ENCODE measurements at places on chromosomes 13 and 19.

DNA sequence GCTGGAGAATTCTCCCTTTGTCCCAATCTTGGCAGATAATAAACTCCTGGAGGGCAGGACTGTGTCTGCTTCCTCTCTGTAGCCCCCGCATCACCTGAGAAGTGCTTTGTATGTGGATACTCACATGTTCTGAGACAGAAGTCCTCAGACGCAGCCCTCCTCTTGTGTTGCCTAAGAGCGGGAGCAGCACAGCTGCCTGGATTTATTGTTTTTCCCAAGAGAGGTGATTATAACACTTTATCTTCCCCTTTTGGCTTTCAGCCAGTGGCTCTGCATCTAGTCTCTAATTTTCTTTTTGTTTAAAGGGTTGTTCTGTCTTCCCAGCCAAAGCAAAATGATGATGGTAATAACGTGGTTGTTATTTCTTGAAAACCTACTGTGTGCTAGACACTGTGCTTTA is 36.1 kb downstream of the OLFM4 start:
- no peak for DNase-seq

DNA sequence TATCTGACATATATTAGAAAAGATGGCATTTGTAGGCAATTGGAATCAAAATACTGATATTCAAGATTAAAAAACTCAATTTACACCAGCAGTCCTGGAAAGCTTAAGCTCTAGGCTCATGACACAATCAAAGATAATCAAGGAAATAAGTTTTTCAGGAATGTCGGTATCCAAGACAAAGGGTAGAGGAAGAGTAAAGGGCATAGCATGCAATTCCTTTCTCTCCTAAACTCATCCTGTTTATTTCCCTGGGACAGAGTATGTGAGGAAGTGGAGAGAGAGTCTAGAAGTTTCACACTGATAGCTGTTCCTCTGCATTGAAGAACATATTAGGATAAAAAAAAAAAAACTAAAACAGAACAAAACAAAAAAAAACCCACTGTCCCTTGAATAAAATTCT is 2452.1 kb downstream of the PCDH9 start:
- DNase-seq = no peak

DNA sequence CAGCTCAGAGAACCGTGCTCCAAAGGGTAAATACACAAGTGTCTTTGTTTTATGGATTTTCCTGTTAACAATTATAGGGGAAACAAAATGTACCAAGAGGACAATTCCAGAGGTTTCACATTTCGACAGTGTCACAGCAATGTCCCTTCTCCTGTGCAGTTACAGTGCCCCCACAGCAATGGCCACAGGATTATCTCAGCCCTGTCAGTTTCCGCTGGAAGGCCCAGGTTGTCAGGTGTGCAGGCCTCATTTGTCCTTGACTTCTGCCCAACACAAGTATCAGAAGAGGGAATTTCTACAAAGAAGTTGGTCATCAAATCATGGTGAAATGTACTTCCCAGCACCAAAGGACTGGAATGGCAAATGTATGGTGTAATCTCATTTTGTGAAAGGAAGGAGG is 11.2 kb upstream of the N4BP2L2 start:
- DNase-seq = no peak

DNA sequence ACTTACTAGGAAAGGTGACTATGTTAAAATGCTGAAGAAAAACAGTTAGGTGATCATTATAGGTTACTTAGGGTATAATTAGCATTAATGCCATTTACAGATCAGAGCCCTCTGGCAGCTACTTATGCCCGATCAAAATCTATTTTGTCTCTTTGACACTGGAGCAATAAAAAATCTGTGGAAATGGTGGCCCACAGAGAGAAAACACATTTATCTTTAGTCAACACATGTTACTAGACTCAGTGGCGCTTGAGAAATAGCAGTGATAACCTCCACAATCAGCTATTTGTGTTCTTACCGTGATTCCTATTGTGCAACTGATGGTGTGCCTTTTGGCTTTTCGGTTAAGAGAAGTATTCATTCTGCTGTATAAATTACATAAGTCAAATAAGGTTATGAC is 1519.6 kb downstream of the PCDH9 start:
- no peak for DNase-seq

DNA sequence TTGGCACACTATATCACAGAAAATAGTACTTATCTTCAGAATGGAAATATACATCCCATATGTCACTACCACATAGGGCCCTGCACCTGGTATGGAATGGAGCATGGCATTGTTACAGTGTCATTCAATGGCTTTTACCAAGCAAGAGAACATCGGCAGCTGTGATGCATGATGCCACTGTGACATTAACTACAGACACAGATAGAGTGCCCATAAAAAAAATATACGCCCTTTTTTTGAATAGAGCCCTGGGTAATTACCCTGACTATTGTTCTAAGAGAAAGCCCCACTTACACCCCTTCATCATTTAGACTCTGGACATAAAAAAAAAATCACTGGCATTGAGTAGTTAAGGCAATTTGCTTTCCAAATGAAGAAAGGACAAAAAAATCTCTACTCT is 320.3 kb downstream of the DNAJC15 start:
- DNase-seq = no peak

GRCh38 chr19:10832939-10833296 is 3.1 kb downstream of the TMED1 start:
- DNase-seq = no peak

DNA sequence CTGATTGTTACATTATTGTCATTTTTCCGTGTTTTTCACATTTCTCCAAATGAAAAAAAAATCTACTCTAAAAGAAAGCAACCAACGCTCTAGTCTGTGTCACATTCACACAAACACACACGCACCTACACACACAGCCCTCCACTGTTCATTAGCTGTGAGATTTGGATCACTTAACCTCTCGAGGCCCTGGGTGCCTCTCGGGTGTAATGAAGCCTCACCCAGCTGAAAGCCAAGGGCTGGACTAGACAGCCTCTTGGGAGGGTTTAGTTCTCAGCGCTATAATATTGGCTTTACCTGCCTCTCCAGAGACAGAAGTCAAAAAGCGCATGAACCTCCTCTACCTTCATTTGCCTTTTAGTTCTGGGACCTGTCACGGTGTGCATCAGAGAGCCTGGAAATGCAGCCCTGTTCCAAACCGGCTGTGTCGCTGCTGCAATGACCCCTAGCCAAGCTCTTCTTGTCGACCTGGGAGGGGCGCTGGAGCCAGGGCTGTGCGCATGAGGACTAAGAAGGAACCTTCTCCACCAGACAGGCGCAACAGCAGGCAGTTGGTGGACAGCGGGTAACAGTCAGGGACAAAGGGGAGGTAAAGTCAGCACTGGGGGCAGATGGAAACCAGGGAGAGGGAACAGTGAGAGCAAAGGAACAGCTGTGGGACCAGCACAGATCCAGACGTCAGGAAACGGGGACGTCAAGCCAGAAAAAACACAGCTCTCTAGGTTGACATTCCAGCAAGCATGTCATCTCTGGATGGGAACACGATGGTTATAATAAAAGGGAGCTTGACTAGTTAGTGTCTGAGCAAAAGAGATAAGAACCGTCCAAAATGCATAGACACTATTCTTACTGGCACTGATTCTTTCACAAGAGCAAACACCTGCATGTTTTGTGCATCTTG is 375.9 kb downstream of the EFNB2 start:
- no peak for DNase-seq

DNA sequence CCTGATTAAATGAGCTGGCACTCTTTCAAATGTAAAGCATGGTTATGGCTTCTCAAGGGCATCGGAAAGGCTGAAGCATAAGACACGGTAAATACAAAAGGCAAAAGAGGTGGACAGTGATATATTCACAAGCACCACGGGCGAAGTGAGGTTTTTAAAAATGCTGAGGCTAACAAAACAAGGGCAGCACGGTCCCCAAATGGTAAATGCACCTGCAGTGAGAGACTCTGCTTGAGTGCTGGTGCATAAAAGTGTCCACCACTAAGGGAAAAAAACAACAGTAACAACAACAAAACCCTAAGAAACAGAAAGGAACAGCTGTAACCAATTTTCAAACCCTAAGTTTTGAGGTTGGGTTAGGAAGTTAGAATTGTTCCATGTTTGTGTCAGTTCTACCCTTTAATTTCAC is 234.9 kb downstream of the PCDH9 start:
- DNase-seq = no peak

- peak; percentile 62 for DNase-seq
Measured at GRCh38 chr19:44447916-44448674, at the start of gene ZNF229. TSS of gene ZNF229 (minus strand) at chr19:44448472. CDS start at chr19:44442847, 5,625 bp downstream.

- no peak for DNase-seq
Measured at GRCh38 chr13:99356262-99357091, 49.3 kb upstream of the GPR183 start.

DNA sequence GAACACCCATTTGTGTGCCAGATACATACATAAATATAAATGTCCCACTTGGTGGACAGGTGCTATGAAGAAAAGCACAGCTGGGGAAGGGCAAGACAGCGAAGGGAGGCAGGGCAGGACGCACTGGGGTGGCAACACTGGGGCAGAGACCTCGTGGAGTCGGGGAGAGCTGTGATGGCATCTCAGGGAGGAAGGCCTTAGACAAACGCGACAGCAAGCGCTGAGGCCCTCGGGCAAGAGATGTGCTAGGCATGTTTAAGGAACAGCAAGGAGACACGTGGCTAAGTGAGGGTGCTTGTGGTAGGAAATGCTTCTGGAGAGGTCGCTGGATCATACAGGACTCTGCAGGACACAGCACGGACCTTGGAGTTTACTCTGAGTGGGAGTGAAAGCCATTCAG is 23.3 kb upstream of the CCNP start:
- DNase-seq = no peak

DNA sequence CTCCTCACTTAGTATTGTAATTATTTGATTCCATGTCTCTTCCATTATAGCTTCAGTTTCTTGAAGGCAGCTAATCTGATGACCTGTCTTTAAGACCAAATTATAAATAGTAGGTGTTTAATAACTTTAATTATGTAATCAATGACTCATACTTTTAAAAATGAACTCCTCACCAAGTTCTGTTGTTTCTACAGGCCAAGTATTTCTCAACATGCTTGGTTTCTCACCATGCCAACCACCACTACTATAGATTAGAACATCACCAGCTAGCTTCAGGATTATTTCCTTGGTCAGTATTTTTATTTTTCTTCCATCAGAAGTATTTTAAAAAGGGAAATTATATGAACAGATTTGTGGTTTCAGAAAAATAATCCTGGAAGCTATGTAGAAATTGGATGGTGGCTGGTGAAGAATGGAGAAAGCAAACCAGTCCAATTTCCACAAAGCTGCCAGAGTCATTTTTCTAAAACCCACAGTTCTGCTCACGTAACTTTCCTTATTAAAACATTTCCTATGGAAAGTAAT is 237.7 kb upstream of the DACH1 start:
- DNase-seq = no peak

- peak; percentile 41 for DNase-seq
Measured at GRCh38 chr13:99859178-99860177, 112.1 kb downstream of the ZIC5 start.

- no peak for DNase-seq
Measured at GRCh38 chr13:72166102-72166650, 299.2 kb upstream of the DACH1 start.

DNA sequence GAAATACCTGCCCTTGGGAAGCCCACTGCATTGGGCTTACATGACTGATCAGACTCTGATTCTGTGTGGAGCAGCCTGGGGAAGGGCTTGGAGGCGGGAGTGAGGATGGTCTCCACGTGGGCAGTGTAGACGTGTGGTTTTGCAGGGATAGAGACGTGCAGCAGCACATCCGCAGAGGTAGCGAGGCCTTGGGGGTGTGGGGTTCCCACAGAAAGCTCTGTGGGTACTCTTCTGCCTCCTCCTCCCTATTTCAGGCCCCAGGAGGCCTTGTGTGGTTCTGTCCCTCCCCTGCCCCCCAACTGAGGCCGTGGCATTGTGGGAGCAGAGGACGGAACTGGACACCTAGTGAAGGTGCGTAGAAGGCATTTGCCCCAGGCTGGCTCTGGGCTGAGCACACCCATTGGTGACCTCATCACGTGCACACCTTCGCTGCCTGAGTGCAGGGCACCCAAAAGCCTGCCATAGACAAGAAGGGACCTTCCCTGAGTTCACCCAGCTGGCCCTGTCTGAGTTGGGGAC is 28.9 kb downstream of the PPP1R37 start:
- no peak for DNase-seq

DNA sequence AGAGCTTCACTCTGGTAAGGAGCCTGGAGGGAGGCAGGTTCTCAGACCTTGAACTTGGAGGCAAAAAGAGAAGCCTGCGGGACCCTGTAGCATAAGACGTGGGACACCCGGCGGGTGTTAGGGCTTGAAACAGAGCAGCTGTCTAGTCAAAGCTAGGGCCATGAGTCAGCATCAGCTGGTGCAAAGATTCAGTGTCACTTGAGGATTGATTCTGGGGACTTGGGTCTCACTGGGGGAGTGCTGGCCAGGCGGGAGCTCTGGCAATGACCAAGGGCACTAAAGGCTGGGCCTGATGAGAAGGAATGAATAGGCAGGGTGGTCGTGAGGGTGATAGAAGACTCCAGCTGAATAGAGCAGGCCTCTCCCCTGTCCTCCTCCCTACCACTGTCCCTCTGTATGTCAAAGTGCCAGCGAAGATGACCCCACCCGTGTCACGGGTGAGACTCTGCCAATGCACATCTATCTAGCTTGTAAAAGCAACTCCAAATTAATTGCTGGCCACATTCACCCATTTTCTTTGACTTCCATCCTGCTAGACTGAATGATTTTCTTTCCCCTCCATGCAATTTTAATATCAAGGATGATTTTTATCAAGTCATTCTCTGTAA is 97.1 kb downstream of the MBNL2 start:
- no peak for DNase-seq

DNA sequence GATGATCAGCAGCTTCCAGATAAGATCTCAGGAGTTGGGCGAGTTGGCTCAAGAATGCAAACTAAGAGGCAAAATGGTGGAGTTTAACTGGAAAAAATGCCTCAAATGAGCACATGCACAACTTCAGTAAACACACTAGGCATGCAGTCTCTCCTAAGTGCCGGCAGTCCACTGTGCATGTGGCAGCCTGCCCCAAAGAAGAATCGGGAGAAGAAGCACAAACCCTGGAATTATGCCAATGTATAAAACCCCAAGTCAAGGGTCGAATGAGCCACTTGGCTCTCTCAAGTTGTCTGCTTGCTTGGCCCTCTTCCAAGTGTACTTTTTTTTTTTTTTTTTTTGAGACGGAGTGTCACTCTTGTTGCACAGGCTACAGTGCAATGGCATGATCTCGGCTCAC is 53.3 kb upstream of the SLITRK1 start:
- DNase-seq = no peak
